ENCODE measurements at places on chromosomes 3 and 15.

GRCh38 chr3:46314517-46314916 lies 39.4 kb upstream of the CCR2 start:
- DNase-seq, result no peak

GRCh38 chr15:74967670-74968069 lies 11.1 kb upstream of the RPP25 start:
- no peak for DNase-seq

DNA sequence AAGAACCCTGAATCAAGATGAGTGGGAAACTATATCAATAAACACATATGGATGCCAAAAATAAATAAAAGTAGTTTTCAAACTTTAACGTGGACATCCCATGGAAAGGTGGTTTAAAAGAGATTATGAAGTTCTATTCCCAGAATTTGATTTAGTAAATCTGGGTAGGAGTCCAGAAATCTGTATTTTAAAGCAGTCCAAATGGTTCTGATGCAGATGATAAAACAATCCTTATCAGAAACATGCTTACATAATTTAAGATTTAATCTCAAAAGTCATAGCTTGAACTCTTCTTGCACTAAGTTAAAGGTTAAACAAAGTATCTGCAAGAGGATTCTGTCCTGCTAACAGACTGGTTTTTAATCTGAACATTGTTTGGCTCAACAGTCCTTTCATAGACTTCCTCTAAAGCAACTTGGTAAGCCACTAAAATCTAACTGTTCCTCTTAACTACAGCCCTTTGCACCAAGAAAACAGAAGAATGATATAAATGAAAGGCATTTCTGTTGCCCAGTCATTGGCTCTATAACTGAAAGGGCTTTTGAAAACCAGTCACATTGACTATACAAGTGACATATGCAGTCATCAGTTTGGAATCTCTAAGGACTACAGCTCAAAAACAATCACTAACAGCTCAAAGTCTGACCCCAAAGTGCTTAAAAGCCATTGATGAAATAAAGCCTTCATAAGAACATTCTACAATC lies 23.4 kb upstream of the MAP4 start:
- DNase-seq, result no peak

DNA sequence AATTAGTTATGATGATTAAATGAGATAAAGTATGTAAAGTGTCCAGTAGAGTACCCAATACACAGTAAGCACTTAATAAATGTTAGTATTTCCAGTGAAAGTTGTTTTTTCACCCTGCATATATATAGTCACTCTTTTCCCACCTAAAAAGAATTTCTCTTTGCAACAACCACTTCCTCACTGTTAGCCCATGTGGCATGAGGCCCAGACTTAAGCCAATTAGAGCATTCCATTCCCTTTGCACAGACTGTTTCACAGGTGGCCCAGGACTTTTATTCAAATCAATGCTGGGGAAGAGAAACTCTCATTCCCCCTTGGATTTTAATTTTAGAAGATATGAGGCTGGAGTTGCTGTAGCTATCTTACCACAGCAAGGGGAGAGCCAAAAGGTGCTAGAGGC lies 3.7 kb downstream of the IFT80 start:
- no peak for DNase-seq

DNA sequence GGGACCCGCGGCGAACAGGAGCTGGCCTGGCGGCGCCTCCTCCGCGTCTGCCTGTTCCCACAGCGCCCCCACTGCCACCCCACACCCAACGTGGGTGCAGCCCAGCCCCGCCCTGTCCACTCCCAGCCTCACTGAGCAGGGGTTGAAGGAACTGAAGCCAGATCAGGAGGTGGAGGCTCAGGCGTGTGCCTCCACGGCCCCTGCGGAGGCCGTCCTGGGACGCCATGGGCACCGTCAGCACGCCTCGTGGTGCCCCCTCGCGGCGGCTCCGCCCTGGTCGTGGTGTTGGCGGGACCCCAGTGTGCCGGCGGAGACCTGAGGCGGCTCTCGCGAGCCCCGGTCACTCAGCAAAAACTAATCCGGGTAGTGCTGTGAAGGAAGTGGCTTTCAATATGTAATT lies 39.0 kb upstream of the PRSS50 start:
- DNase-seq, result no peak

GRCh38 chr3:123907720-123908119 lies 23.6 kb upstream of the MYLK start:
- DNase-seq, result no peak

DNA sequence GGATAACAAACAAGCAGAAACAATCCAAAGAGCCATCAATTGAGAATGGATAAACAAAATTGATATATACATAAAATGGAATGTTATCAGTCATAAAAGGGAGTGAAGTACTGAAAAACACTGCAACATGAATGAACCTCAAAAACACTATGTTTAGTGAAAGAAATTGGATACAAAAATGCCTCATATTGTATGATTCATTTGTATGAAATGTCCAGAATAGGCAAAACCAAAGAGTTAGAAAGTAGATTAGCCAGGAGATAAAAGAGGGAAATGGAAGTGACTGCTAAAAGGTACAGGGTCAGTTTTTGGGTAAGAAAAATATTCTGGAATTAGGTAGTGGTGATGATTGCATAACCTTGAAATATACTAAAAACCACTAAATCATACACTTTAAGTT lies 9.8 kb upstream of the SLC25A36 start:
- DNase-seq, result no peak

GRCh38 chr3:111076732-111077131 lies 5.1 kb downstream of the NECTIN3 start:
- no peak for DNase-seq

GRCh38 chr3:117192888-117193287 lies 483.3 kb downstream of the TUSC7 start:
- no peak for DNase-seq

GRCh38 chr15:57567891-57568290 lies 23.8 kb upstream of the MYZAP start:
- DNase-seq, result no peak

DNA sequence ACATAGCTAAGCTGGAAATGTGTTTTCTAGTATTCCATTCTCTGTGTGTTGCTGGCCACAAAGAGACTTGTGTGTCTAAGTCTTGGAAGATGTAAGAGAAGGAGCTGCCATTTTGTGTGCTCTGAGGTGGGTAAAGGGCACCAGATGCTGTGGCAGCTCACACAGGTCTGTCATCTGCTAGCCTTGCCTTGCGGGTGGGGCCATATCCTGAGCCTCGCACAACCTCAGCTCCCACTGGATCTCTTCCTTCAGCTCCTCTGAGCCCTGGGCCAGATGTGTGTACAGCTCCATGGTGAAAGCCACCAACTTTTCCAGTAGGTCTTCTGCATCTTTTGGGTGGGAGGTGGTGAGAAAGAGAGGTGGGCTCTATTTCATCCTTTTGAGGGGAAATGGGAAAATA lies 6.7 kb upstream of the TMC3 start:
- no peak for DNase-seq

GRCh38 chr15:21267226-21267625 lies 173.1 kb downstream of the POTEB3 start:
- DNase-seq, result no peak

DNA sequence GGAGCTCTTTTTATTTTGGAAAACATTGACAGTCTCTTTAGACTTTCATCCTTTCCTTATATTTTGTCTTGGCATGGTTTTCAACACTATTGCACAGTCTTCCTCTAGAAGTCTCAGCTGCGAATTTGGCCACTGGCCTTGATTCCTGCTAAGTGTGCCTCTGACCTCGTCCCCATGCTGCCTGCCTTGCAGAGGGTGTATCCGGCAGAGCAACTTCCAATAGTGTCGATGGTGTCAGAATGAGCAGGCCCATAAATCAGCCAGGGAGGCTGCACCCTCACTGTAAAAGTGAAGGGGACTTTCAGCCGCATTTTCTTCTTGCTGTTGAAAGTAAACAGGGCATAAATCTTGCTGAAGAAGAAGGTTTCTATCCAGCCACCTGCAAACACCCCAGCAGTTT lies 336.7 kb upstream of the TRIM42 start:
- DNase-seq, result no peak

- no peak for DNase-seq
Measured at GRCh38 chr3:150079029-150079739, 108.5 kb upstream of the PFN2 start.

- no peak for DNase-seq
Measured at GRCh38 chr3:46351646-46352045, 2.3 kb upstream of the CCR2 start.

DNA sequence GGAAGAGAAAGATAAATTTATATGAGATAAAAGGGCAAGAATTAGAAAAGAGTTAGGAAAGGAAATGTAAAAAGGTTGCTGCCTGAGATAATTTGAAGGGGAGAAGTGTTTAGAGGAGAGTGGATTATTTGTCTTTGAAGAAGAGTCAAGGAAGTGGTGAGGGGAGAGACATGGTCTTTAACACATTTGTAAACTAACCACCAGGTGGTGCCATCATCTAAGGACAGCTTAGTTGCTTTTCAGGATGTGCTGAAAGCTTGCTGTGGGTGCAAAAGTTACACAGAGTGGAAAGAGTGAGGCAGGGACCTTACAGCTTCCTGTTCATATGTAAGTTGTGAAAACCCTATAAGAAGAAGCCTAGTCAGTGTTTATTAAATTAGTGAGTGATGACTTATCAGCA lies 114.1 kb upstream of the DNAJC19 start:
- no peak for DNase-seq

DNA sequence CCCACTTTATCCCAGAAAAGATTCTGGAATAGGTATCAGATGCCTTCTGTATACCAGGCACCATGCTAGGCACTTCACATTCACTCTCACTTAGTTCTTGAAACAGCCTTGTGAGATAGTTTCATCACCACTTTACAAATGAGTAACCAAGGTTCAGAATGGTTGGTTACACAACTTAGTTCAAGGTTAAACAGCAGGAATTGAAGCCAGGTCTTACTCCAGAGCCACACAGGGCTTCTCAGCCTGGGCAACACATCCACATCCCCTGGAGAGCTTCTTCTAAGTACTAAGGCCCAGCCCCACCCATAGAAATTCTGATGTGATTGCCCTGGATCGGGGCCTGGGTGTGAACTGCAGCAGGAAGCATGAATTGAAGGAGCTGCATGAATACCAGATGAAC lies 18.6 kb downstream of the WHAMM start:
- DNase-seq, result no peak

GRCh38 chr3:34001990-34002389 lies 203.6 kb downstream of the PDCD6IP start:
- no peak for DNase-seq

- DNase-seq, result no peak
Measured at GRCh38 chr3:192514754-192515663, 212.3 kb downstream of the FGF12 start.

GRCh38 chr3:11238880-11239279 lies 33.3 kb upstream of the ATG7 start:
- no peak for DNase-seq

- DNase-seq, result no peak
Measured at GRCh38 chr3:168472783-168473182, 377.1 kb upstream of the GOLIM4 start.

DNA sequence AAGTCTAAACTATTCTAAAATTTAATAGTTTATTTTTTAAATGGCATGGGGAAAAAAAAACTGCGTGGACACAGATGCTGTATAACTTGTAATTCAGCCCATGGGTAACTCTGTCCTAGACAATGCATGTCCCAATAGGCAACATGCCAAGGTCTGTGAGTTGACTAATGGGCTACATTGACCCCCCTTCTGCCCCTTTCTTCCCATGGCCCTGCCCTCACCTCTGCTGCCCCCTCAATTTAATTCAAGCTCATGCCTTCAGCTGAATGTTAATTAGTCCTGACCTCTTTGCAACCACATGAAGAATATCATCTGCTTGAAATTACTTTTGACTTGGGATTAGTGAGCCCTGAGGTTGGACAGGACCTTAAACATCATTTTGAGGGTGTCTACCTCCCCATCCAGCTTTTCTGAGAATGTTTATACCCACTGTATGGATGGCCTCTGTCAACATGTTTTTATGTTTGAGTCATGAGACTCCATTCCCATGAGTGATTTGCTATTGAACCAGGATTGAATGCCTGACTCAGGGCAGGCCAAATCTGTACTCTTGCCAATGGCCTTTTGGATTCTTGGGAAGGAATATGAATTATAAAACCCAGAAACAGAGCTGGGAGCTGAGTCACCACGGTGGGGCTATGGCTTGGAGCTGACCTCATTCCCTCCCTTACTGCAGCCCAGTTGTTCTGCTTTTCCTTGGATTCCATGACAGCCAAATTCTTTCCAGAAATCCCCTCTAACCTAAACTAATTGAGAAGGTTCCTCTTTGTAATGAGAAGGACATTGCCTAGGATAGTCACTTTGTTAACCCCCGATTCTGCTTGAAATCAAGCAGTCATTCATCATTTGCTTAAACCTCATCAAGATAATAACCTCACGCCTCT lies 33.5 kb upstream of the PDE8A start:
- DNase-seq, result no peak

- DNase-seq, result peak; percentile 66
Measured at GRCh38 chr15:85692873-85693272, 101.9 kb downstream of the KLHL25 start.

DNA sequence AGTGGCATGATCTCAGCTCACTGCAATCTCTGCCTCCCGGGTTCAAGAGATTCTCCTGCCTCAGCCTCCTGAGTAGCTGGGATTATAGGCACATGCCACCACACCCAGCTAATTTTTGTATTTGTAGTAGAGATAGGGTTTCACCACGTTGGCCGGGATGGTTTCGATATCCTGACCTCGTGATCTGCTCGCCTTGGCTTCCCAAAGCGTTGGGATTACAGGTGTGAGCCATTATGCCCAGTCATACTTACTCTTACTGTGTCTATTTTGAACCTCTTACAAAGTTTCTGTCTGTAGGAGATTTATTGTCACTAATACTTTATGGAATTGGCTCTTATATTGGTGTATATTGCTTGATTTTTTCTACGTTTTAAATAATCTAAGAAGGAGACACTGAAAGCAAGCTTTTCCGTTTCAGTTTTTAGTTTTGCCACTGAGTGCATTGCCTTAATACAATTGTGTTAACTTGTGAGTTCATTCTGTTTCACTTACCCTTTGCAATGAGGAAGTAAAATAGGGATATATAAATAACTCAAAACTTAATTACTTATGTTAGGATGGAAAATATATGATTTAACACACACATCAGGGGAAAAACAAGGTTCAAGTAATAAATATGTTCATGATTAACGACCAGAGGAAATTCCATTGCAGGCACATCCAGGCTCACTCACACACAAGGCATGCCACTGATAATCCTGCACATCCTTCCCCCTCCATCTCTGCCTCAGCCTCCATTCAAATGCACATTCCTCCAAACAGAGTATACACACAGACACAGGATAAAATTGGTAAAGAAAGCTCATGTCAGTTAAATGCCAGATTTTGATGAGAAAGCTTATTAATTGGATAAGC lies 279.3 kb upstream of the RASGRP1 start:
- DNase-seq, result no peak

DNA sequence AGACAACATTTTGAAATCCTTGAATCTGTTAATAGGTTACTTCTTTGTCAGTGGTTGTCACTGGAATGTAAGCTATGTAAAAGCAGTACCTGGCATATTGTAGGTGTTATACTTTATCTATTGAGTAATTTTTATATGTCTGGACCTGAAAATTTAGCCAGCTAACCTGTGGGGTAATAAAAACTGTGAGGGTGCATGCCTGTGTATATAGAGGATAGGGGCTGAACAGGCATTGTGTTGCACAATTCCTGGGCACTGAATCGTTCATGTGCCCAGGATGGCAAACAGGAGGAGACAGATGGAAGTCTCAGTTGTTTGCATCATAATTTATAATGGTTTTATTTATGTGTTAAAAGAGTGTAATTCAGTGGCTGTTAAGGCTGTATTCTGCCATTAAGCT lies 67.1 kb downstream of the ARMC8 start:
- DNase-seq, result no peak
